Naive thymus-derived CD8-positive, alpha-beta T cell (primary cell): ENCODE measurements at places on chromosomes 7 and 10.

DNA sequence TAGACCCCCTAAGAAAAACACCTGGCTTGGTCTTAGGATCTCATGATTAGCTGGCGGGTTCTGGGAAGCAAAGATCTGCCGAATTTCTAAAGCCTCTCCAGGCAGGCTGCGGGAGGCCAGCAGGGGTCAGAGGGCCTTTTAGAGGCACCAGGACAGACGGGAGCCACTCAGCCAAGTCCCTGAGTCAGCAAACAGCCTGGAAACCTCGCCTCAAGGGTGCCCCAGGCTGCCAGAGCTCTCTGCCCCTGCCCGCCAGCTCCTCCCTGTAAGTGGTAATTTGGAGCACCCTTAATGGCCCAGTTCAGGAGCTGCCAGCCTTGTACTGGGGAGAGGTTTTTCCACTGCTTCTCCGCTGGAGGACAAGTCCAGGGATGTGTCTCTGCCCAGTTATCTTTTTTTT is 88.7 kb downstream of the HIP1 start:
- no peaks in the 10 kb centered on the region for H3K36me3 ChIP-seq
- DNase-seq: no peak

- DNase-seq: no peak
- H3K27ac ChIP-seq: no peak overlapping the region
- H3K4me1 ChIP-seq: peaks cover 43% of the 10 kb centered on the region
- H3K36me3 ChIP-seq: peaks cover 14% of the 10 kb centered on the region
These were observed 57.5 kb upstream of the PPIF start for GRCh38 chr10:79289801-79290200.

- peak overlapping the region; percentile 97 for H3K27ac ChIP-seq
- DNase-seq: no peak
- peaks cover 30% of the 10 kb centered on the region for H3K36me3 ChIP-seq
- H3K4me1 ChIP-seq: peaks cover 15% of the 10 kb centered on the region
These were observed 670 bp downstream of the RCC1L start for GRCh38 chr7:75072981-75073283.

DNA sequence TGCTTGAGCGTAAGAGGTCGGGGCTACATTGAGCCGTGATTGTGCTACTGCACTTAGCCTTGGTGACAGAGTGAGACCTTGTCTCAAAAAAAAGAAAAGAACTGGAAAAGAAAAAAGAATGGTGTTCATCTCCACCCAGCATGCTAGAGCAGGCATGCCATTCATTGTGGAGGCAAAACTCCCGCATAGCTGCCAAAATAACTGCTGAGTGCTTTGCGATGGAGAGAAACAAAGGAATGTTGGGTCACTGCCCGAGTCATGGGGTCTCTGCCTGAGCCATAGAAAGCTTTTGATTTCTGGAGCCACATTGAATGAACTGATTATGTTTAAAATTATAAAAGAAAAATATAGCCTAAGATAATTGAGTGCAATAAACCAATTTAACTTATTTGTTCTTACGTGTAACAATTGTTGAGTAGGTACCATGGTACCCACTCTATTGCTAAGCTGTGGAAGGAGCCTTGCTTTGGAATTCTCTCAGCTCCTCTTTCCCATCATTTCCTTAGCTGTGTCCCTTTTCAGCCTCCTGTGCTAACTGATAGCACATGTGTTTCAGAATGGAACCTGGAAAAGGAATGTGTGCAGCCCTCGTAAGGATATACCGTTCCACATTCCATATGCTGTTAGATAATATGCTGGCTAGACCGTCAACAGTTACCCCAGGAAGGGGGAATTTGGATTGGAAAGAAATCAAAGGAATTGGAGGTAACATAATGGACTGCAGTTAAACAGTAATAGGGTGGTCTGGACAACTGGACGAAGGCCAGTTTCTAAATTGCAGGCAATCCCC is 99.0 kb downstream of the KIAA1217 start:
- H3K27ac ChIP-seq: no peak overlapping the region
- peaks cover 5% of the 10 kb centered on the region for H3K27me3 ChIP-seq
- no peaks in the 10 kb centered on the region for H3K4me1 ChIP-seq
- DNase-seq: no peak

GRCh38 chr10:114103284-114103683 is 59.6 kb downstream of the ADRB1 start:
- H3K27ac ChIP-seq: no peak overlapping the region
- H3K36me3 ChIP-seq: no peaks in the 10 kb centered on the region
- H3K4me3 ChIP-seq: no peak overlapping the region
- peaks cover 31% of the 10 kb centered on the region for H3K4me1 ChIP-seq

DNA sequence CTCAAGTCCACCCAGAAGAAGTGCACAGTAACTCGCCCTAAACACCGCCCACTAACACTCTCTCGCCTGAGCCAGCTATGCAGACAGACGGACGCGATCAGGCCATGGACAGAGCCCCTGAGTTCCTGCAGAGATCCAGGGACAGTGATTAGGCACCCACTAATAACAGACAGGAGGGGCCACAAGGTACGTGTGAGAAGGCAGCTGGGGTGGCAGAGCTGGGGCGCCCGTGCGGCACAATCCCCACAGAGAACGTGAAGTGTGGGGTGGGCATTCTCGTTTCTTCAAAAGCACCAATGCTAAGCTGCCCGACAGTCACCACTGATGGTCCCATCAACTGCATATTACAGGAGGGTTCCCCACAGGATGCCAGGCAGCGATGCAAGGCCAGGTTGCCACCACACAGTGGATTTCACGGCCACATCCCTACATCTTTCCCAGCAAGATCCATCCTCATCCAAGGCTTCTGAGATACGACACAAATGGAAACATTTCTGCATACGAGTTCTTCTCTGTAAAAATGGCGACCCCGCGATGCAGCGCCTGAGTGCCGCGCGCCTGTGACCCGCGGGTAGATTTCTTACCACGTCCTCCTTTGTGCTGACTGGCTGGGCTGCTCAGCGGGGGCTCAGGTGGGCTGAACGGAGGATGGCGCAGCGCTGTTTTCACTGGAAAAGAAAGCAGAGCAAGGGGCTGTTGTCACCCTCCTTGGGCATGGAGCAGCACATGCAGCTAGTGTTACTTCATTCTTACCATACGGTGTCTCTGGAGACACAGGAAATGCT is 237.5 kb downstream of the TNS3 start:
- no peak overlapping the region for H3K4me3 ChIP-seq
- H3K4me1 ChIP-seq: no peaks in the 10 kb centered on the region
- no peaks in the 10 kb centered on the region for H3K27me3 ChIP-seq
- H3K27ac ChIP-seq: no peak overlapping the region

- H3K27me3 ChIP-seq: no peaks in the 10 kb centered on the region
- no peak for DNase-seq
These were observed 15.4 kb downstream of the TFAM start for GRCh38 chr10:58400609-58401008.

DNA sequence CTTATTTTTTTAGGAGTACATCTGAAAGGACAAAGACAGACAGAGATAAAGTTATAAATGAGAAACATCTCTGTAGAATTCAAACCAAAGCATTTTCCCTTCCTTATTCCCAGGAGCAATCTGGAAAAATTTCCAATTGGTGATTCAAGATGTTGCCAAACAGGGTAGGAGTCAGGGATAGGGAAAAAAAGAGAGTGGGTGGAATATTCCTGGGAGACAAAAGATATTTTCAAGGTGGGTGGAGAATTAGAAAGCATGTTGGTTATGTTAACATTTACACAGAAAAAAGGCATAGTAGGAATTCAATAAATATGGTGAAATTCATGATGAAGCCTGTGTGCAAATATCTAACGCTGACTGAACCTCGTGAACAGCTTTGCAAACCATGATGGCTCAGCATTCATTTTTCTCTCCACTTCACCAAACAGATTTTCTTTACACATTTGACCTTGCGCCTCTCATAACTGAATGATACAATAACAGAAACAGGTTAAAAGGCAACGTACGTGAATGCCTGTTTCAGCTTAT is 25.1 kb downstream of the SLC26A5 start:
- H3K27me3 ChIP-seq: peaks cover 13% of the 10 kb centered on the region
- no peak for DNase-seq
- H3K4me3 ChIP-seq: no peak overlapping the region
- peaks cover 2% of the 10 kb centered on the region for H3K36me3 ChIP-seq
